Brain (organoid and tissue), 16 donors: ENCODE measurements at places on chromosomes 5 and 9.

DNA sequence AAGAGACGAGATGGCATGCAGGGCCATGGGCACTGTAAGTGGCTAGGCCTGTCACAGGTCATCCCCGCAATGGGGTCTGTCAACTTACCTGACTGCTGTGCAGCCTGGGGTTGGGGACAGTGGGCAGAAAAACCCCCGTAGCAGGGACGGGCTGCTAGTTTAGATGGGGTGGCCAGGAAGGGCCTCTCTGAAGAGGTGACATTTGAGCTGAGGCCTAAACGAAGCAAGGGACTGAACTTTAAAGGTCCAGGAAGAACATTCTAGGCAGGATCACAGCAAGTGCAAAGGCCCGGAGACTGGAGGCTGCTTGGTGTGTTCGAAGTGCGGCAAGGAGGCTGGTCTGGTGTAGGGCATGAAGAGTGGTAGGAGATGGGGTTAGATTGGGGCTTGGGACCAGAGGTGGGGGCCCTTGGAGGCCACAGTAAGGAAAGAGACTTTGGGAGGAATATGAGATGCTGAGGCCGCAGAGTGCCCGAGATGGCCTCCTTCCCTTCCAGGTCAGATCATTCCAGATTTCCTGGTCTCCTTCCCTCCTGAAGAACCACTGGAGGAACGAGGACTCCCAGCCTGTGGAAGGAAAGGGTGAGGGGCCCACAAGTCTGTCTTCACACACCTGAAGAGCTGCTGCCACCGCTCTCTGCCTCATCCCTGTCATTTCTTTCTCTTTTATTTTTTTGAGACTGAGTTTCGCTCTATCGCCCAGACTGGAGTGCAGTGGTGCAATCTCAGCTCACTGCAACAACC, 37.9 kb upstream of the SH3PXD2B start:
- DNase-seq, result no peak

GRCh38 chr5:75331-76320, 16.3 kb upstream of the PLEKHG4B start:
- no peak for DNase-seq

DNA sequence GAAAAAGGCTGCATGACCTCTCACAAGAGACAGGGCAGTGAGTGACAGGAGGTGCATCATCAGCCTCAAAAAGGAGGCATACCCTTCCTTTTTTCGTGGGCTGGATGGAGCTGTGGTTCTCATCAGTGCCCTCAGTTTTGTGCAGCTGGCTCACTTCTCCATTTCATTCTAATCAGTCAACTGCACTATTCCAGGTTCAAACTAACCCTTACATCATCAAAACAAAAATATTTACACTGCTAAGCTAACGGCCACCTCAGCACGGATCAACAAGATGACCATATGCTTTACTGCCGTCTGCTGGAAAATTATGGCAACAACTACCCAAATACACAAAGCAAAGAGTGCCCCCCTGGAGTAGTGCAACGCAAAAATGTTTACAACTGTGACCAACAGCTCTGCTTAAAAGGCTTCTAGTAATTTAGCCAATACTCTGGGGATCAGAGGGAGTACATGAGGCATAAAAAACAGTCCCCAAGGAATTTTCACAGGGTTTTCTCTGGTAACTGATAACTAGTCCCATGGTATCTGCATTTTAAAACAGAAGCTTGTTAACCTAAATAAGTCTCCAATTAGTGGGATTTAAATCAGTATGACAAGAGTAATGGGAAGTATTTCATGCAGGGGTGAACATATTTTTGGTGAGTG, 10.8 kb downstream of the KCNV2 start:
- peak; percentile 47 for DNase-seq

GRCh38 chr5:37116359-37116758, 132.8 kb downstream of the CPLANE1 start:
- no peak for DNase-seq

- DNase-seq, result no peak
These were observed 581.8 kb downstream of the EFNA5 start for GRCh38 chr5:107088907-107089306.

DNA sequence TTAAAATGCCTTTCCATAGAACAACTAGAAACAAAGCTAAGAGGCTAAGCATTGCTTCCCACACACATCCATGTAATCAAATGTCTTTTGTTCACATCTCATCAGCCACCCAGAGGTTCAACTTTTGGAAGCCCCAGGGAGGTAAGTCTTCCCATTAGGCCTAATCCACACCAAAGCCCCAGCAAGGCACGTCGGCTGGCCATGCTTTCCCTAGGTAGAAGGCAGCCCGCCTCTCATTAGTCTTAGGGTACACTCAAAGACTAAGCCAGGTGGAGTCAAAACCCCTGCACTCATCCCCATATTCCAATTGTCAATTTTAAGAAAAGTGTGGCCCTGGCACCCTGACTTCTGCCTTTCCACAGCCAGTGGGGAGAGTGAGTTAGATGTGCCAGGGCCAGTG, 87.9 kb downstream of the ATPSCKMT start:
- DNase-seq, result no peak

- DNase-seq, result no peak
These were observed 65.2 kb downstream of the ZSWIM6 start for GRCh38 chr5:61397238-61397637.

- DNase-seq, result no peak
These were observed 268.3 kb downstream of the PJA2 start for GRCh38 chr5:109141222-109142200.

DNA sequence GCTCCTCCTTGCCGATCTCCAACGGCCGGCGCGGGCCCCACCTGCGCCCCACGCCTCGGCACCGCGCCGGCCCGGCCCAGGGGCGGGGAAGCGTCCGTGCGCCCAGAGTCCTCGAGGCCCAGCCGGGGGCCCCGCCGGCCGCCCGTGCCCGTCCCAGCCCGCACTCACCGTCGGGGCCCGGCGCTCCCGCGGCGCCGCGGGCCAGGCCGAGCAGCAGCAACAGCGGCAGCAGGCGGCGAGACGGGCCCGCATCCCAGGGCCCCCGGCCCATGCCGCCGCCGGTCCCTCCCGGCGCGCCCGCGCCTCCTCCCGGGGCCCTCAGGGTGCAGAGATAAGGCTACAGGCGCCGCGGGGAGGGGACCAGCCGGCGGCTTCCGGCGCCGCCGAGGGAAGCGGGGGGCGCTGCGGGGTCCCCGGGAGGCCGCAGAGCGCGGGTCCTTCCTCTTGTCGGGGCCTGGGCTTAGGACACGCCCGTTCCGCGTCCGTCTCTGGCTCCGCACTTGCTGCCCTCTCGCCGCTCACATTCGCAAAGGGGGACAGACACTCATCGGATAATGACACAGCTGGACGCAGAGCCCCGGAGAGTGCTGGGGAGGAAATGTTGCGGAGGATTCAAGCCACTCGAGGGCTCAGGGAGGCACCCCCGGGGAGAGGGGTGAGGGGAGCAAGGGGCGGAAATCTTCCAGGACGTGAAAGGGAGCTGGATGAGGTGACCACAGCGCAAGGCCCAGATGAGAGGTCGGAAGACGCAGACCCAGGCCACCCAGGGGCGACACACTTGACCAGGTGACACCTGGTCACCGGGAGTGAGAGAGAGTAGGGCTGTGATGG, at the start of gene SUSD1:
Gene SUSD1 (minus strand): TSS at position 333 of the 831 bp plus-strand sequence. CDS start 62 bp downstream, at position 271.
- peak; percentile 73 for DNase-seq

DNA sequence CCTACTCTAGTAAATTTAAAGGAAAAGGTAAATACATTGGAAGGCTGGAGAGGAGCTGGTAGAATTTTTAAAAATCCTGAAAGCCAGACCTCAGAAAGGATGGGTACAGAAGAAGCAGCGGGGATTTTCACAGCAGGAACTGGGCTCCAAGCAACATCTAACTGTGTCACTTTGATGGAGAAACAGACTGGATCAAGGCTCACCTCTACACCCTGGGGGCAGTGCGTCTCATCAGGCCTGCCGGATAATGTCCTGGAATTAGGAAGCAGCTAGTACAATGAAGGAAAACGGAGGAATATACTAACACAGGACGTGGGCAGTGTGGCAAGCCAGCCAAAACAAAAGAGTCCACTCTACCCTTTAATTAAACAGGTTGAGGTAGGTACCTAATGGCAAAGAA, 463.6 kb downstream of the TAF11L14 start:
- DNase-seq, result peak; percentile 58

GRCh38 chr9:87099407-87099806, 152.1 kb upstream of the GAS1 start:
- DNase-seq, result no peak

DNA sequence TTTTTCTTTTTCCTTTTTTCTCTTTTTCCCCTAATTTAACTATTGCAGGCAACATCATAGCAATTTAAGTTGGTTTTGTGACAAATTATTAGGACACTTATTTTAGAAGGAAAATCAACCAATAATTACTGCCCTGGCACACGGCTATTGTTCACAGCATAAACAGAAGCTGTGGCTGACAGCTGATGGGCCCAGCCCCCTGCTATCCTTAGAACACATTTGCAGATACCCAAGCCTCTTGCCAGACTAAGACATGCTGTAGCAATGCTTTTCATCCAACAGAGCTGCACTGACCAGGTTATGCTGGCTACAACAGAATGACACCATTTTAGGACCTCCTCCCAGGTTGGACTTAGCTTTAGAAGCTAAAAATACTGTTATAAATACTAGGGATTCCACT, 852.7 kb upstream of the DMAC1 start:
- DNase-seq, result peak; percentile 69

GRCh38 chr5:149854866-149855265, 89.7 kb downstream of the PDE6A start:
- DNase-seq, result no peak

DNA sequence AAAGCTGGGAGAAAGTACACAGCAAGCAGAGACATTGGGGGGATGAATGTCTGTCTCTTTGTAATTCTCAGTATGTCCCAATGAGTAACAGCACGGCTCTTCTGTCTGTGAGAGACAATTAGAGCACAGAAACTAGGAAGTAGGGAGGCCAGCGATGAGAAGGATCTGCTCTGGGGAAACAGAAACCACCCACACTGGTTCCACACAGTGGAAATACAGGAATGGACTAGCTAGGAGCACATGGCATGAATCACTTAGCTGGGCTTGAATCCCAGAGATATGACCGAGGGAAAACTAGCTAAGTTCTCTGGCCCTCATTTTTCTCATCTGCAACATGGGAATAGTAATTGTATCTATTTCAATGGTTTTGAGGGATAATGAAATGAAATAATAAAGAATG, 895.9 kb downstream of the TLE4 start:
- no peak for DNase-seq

DNA sequence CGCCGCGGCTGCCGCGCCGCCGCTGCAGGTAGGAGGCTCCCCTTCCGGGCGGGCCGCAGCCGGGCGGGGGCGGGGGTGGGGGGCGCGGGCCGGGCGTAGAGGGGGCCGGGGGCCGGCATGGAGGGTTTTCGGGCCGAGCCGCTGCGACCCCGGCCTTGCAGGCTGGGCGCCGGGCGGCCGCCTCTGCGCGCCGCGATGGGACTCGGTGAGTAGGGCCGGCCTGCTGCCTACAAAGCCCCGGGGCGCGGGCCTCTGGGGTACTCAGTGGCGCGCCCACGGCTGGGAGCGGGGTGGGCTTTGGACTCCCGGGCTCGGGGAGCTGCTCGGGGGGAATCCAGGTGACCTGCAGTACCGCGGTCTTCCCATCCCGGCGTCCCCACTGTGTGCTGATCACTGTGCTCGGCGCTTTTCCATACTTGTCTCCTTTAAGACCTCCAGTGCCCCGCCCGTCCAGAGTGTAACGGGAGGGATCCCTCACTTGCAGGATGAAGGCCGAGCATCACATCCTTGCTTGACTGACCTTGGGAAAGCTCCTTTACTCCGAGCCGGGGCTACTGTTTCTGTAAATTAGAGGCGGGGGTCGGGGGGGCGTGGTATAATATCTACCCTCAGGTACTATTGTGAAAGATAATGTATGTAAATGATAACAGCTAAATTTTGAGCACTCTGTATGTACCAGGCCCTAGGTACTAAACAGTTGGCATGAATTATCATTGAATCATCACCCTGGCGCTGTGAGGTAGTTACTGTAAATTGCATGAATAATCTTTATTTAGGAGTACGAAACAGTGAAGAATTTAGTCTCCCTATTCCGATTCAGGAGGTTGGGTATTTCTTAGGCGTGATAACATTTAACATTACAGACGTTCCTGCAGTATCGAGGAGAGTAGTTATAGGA, 672 bp downstream of the MSANTD3 start:
- peak; percentile 76 for DNase-seq

DNA sequence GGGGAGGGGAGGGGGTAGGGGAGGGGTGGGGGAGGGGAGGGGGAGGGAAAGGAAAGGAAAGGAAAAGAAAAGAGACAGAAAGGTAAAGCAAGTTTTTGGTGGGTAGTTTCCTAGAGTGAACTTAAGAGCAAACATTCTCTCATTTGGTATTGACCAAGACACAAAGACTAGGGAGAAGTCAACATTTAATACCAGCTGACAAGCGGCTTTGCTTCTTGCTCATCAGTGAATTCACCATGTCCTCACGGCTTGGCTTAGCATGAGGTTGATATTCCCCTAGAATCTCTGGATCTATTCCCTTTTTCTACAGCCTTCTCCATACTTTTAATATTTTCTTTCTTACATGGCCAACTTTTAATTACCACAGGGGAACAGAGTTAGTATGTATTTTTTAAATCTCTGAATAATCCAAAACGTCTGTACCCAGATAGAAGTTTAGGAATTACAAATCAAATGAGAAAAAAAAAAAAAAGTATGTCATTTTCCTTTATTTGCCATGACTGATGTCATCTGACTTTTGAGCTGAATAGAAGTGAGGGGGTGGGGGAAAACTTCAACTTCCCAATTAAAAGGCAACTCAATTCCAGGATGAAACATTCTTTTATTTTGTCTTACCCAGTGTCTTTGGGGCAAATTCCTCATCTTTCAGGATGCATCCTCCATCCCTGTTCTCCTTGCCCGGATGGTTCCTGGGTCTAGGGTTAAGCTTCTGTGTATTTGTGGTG, 40.1 kb upstream of the GLIS3 start:
- DNase-seq, result no peak
